ENCODE measurements at places on chromosomes 4 and X. TPM values are rescaled to one million over a fixed set of nuclear protein-coding genes. Genes with fewer than 3 reads are reported as not detected.

Gene RAB9B
- total RNA-seq, result 18.5 TPM

Gene CISD2
- 34.2 TPM for total RNA-seq

Gene THAP9
- total RNA-seq, result 31.2 TPM

Gene STIM2
- 25.0 TPM for total RNA-seq

Gene WDFY3
- total RNA-seq, result 205 TPM
